ENCODE measurements at places on chromosomes 7 and 10.

- DNase-seq, result no peak
Observed at GRCh38 chr10:23322082-23322481, 22.5 kb downstream of the C10orf67 start.

DNA sequence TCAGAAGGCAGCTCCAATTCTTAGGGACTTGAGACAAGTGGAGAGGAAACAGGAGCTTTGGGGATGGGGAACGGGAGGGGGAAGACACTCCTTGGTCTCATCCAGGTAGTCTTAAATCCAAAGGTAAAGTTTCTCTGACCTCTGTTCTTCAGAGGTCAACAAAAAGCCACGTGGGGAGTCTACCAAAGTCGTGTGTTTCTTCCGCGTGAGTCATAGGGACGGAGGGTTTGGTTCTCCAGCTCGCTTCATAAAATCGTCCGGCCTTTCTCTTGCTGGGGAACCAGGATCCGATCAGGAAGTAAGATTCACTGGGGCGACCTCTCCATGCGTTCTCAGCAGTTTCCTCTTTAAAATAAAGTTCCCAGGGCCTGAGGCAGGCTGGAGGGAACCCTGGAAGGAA lies 275.7 kb downstream of the TCERG1L start:
- DNase-seq, result no peak

DNA sequence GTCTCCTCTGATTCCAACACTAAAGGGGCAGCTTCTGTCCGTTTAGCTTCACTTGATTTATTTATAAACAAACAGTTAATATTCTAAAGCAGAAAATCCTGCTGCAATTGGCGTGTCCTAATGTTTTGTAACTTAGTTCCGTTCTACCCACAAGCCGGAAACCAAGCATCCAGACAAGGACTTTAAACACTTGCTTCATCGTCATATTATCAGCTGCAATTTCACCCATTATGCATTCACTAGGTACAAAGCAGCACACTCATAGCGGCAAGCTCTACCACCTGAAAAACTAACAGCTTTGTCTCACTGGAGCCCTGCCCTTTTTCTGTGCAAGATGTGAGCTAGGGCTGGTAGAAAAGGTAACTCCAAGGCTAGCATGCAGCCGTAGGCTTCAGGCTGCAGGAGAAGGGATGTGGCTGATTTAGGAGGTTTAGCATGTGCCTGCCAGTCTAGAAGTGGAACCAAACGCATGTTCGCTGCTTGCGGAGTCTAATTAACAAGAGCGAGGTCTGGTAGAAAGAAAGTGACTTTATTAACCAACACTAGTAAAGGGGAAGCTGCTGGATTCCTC lies 43.7 kb upstream of the BPGM start:
- DNase-seq, result no peak

DNA sequence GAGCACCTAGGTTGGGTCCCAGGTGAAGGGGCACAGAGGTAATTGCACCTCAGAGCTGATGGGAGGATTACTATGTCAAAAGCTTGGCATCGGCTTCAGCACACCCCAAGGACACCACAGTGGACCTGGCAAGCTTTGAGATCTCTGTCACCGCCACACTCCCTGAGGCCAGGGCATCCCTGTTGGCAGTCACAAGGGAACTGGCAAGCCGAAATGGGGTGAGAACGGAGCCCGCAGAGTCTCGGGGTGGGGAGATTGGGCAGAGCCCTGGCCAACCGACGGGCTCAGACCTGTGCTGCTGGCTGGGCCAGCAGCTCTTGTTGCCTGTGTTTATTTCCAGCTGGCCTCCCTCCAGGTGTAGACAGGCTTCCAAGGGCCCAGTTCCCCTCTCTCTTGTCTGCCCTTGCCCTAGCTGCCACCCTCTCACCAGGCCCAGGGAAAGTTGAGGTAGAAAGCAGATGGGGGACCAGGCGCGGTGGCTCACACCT lies 2.5 kb downstream of the HSPB1 start:
- DNase-seq, result no peak

DNA sequence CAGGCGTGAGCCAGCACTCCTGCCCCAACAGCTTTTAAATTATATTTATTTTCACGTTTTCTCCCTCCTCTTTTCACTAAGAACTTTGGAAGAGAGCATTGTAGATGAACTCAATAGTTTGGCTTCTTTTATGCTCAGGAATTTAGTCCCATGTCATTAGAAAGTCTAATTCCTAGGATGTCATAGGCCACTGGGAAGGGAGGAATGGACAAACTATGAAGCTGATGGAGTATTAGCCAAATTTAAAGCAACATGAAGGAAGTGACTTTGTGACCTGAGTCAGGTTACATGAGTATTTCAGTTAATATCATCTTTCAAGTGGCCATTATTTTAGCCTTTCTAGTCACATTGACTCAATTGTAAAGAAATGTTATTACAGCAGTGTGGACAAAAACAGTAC lies 18.0 kb upstream of the OPN4 start:
- no peak for DNase-seq

- no peak for DNase-seq
Observed at GRCh38 chr7:87155788-87156187, 3.5 kb downstream of the DMTF1 start.

GRCh38 chr10:124370426-124370825 lies 48.3 kb downstream of the OAT start:
- no peak for DNase-seq

DNA sequence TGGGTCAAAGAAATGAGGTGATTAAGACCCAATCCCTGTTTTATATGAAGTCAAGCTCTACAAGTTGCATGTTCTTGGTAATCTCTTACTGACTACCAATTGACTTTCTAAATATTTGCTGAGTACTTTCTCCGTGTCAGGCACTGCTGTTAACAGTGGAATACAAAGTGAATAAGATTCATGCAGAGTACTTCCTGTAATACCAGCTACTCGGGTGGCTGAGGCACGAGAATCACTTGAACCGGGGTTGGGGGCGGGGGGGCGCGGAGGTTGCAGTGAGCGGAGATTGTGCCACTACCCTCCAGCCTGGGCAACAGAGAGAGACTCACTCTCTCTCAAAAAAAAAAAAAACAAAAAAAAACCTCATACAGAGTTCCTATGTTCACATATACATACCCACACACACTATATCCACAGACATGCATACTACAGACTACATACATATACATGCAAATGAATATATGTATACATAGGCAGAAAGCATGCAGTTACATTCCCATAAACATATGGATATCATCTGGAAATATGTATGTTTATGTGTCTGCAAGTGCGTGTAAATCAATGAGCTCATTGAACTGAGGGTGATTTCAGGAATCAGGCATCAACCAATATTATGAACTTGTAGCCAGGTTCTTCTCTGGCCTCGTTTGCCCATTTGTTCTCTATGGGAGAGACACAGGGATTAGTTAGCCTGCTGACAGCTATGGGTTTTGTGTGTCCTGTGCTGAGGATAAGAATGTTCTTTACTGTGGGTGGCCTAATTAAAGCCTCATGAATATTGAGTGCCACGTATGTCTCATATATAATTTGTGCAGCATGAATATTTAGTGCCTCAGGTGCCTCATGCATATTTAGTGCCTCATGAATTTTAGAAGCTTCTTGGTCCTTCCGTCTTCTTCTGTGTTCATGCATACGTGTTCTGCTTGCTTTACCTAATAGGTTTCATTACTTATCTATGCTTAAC lies 73.9 kb downstream of the BICC1 start:
- no peak for DNase-seq

GRCh38 chr10:62815381-62816075 lies 638 bp downstream of the EGR2 start:
- no peak for DNase-seq

GRCh38 chr7:66146701-66147100 lies 32.1 kb downstream of the CRCP start:
- no peak for DNase-seq

- no peak for DNase-seq
Observed at GRCh38 chr10:75818552-75818951, 387.1 kb downstream of the LRMDA start.

GRCh38 chr10:131131726-131132591 lies 179.6 kb downstream of the TCERG1L start:
- DNase-seq, result no peak

DNA sequence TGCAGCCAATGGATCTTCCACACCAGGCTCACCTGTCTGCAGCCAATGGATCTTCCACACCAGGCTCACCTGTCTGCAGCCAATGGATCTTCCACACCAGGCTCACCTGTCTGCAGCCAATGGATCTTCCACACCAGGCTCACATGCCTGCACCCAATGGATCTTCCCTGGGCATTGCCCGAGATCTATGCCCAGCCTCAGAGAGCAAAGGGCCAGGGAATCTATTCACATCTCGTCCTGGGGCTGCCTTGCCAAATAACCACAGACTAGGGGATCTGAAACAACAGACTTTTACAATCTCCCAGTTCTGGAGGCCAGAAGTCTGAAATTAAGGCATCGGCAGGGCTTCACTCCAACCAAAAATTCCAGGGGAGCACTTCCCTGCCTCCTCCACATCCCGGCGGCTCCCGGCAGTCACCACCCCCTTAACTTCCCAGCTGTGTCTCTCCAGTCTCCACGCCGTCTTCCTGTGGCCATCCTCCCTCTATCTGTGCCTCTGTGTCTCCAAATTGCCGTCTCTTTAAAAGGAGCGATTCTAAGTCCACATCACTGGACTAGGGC lies 92.4 kb upstream of the PPP2R2D start:
- no peak for DNase-seq

DNA sequence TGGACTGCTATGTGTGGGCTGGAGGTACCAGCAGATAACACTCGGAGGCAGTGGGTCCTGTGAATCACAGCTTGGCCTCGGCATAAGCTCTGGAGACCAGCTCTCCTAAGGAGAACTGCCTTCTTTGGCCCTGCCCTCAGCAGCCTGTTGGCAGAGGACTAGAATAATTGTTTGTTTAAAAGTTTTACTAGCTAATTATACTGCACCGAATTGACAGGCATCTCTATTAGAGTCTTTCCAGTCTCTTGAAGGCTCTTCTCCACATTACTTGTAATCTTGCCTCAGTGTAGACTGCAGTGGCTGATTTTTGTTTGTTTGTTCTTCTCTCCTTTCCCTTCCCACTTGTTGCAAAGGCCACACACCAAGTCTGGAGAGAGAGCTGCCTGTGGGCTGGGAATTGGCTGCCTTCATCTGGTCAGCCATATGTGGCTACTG lies 183.2 kb downstream of the AUTS2 start:
- DNase-seq, result no peak

DNA sequence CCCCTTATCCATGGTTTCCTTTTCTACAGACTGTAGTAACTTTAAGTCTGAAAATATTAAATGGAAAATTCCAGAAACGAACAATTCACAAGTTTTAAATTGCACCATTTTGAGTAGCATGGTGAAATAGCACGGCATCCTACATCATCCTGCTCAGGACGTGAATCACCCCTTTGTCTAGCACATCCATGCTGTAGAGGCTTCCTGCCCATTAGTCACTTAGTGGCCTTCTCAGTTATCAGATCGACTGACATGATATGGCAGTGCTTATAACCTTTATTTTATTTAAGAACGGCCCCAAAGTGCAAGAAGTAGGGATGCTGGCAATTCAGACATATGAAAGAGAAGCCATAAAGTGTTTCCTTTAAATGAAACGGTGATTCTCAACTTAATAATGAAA lies 82.7 kb downstream of the CPXM2 start:
- DNase-seq, result peak; percentile 92

DNA sequence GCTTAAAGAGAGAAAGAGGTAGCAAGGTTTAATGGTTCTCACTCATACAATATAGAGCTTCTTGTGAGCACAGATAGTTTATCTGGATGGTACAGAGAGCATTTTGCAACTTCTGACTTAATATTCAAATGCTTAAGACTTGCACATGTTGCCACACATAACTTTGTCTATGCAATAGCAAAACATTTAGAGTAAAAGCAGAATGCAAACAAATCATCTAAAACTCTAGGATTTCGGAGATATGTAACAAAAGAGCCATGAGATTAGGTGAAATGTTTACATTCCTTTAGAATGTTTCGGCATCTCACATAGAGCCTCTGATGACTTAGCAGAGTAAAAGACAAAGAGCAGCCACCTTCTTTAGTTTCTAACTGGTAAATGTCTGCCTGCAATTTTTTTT lies 717.1 kb upstream of the LRRN3 start:
- DNase-seq, result no peak

GRCh38 chr7:53744403-53744760 lies 708.9 kb downstream of the POM121L12 start:
- DNase-seq, result no peak

DNA sequence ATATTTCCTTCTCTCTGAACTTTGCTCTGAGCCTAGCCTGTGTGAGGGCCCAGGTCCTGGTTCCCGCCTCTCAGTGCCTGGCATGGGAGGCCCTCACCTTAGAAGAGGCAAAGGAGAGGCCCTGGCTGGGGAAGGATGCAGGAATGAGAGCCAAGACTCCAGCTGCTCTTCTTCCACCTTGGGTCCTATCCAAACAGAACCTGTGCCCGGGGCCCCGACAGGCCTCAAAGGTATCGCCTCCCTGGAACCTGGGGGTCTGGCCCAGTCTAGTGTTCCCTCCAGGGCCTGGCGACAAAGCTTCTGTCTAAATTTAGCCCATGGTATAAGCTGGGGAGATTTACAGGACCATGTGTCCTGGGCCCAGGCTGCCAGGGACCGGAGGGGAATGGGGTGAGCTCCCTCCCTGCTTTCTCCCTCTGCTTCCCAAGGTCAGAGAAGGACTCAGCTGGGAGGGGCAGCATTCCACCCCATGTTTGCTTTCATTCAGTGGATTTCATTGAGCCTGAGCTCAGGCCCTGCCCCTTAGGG lies 12.0 kb upstream of the CRHR2 start:
- DNase-seq, result no peak

DNA sequence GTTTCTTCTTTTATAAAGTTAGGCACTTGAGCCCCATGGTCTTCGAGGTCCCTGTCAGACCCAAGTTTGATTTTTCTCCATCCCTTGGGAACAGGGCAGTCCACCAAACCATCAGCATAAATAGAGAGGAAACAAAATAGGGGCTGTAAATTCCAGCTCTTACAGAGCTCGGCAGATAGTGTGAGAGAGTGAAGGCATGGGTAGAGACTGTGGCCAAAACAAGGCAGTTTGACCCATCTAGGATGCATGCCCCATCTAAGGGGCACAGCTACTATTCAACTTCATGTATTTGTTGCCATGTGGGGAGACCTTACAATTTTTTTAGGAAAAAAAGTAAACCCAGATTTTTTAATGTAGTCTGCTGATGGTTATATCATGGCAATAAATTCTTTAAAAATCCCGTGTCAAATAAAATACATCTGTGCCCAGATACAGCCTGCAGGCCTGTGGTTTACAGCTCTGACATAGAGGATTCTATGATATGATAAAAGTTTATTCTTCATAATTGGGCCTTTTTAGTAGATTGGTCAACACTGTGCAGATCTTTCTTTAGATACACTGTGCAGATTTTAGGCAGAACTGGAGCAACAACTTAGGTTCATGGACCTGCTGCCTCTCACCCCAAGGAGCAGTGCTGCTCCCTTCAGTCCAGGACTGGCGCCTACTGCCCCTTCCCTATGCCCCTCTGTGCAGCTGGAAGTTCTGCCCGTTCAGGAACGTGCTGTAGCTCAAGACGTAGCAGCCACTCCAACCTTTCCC lies 5.3 kb downstream of the PPP1R3C start:
- no peak for DNase-seq

DNA sequence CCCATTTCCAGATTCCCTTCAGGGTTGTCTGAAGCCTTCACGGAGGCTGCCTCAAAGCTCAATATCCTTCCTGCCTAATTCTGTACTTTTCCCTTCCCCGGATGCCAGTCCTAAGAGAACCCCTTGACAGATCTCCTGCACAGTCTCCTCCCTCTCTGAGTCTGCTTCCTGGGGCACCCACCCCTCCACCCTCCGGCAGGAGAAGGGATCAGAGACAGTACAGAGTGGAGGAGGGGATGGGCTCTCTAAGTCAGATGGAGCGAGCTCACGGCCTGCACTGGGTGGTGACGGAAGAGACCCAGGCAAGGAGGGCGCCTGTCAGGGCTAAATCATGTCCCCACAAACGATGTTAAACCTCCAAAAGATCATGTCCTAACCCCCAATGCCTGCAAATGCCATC lies 48.0 kb upstream of the CARD11 start:
- DNase-seq, result no peak

All from kidney capillary endothelial cell (primary cell).